ENCODE measurements at places on chromosomes 16 and 17.

DNA sequence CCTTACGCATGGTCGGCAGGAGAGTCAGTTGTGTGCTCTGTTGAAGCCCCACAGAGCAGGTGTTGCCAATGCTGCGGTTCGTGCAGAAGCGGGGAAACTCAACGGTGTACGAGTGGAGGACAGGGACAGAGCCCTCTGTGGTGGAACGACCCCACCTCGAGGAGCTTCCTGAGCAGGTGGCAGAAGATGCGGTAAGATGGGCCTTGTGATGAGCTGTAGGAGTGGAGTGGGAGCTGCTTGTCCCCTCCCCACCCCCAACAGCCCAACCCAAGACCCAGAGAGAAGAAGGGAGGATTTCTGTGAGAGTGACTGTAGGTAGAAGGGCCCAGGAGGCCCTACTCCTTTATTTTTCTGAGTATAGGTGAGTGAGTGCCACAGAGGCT lies 4.9 kb downstream of the CDK5RAP3 start:
- DNase-seq = no peak

DNA sequence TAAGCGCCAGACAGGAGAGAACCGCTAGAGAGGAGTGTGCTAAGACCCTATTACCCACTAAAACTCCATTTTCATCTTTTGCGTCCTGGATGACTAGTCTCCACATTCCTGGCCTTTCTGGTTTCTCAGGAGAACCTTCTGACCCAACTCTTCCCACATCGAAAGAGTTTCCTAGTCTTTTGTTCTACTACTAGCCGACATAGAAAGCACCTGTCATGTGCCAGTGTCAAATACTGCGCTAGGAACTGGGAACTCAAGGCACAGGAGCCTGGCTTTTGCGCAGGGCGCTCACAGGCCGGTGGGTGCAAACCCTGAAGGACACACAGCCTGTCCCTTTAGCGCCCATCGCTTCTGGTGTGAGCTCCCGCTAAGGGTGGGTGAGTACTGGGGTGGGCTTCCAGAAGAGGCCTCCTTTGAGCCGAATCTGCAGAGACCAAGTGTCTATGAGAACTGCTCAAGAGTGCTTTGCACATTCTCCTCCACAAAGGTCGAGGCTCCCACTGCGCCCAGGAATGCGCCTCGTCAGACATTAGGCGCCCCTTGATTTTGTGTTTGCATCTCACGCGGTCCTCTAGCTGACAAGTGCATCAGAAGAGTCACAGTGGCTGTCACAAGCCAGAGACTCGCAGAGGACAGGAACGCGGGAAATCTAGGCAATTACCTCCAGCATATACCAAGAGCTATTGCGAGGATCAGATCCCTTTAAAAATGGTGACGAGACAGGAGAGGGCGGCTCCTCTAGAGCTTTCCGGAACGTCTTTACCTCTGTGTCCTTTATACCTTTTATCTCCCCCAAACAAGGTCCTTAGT lies 2.0 kb upstream of the PSMB3 start:
- DNase-seq = no peak

GRCh38 chr17:81239714-81240555 lies 817 bp downstream of the NDUFAF8 start:
- no peak for DNase-seq

DNA sequence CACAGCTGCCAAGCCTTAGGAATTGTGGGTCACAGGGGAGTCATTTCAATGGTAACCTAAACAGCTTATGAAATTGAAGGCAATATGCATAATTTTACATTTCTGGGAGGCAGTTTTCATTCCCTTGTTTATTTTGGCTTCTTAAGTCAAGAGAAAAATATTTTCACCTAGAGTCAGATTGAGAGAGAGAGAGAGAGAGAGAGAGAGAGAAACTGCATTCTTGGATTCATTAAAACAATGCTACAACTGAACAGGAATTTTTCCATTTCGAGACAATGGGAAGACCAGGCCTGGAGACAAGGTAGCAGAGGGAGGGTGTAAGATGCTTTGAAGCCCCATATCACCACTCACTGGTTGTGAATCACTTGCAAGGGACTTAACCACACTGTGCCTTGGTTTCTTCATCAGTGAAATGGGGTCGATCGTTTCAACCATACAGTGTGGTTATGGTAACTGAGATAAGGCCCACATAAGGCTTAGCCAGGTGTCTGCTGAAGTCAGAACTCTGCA lies 224.7 kb upstream of the IRX3 start:
- DNase-seq = peak; percentile 22

- no peak for DNase-seq
Measured at GRCh38 chr17:7122381-7122780, 7.8 kb upstream of the ASGR2 start.

DNA sequence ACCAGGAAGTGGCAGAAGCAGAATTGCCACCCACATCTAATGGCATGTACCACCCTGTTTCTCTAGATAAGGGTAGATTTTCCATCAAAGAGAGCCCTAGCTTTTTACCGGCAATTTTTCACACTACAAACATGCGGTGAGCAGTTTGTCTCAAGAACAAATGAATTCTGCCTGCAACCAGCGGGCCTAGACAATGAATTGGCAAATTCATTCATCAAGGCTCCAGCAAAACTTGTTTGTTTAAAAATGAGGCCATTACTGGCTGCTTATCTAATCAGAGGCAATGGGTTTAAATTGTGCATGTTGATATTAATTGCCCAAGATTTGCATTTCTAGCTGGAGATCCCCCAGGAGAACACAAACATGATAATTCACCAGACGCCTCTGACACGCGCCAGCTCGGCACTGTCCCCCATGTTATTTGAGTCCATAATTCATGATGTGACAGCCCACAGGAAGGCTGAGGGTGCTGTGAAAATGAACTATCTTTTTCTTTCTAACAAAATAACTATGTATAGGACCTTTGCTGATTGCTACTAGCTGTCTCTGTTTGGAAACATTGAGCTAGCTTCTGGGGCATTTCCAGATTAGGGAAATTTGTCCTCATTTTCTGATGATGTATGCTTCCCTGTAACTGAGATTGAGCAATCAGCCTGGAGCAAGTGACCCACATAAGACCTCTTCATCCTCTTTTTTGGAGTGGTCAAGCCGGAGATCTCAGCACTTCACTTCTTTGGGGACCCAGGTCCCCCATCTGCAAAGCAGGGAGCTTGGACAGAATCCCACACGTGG lies 80.8 kb downstream of the CNGB1 start:
- peak; percentile 28 for DNase-seq

GRCh38 chr17:48970224-48970623 lies 1.8 kb upstream of the GIP start:
- DNase-seq = no peak

- DNase-seq = no peak
Measured at GRCh38 chr16:35102780-35103403, 1643.5 kb downstream of the TP53TG3F start.

- DNase-seq = no peak
Measured at GRCh38 chr17:68029512-68030215, 5.9 kb upstream of the KPNA2 start.

GRCh38 chr16:3038896-3039295 lies 2.2 kb upstream of the BICDL2 start:
- no peak for DNase-seq

GRCh38 chr17:31537565-31538011 lies 146.1 kb downstream of the RAB11FIP4 start:
- no peak for DNase-seq

GRCh38 chr17:41629826-41630670 lies 5.7 kb upstream of the KRT17 start:
- no peak for DNase-seq

- no peak for DNase-seq
Measured at GRCh38 chr17:1183171-1183873, 3.5 kb upstream of the ABR start.

- no peak for DNase-seq
Measured at GRCh38 chr16:13645601-13646245, 274.2 kb upstream of the ERCC4 start.

DNA sequence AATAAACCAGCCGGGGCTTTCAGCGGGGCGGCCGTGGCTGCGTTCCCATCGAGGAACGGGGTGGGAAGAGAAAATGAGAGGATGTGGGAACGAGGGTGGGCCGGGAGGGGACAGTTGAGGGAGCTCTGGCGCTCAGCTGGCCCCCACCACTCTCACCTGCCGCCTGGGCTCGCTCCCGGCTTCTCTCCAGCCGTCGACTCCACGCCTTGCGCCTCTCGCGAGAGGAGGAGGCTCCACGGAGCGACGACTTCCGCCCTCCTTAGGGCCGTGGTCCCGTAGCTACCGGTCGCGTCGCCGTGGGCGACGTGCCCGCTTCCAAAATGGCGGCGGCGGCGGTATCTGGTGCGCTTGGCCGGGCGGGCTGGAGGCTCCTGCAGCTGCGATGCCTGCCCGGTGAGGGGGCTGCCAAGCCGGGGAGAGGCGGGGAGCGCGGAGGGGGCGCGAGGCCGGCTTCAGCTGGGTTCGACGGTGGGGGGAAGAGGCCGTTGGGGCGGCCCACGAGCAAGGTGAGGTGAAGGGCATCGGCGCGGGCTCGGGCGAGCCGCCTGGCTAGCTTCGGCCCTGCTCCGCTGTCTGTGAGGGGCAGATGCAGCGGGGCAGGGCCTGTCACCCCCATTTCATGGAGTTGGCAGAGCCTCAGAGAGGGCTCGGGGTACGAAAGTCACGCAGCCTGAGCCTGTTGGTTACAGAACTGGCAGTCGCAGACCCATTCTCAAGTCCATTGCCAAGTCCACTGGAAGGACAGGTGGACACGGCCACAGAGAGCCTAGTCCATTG lies at the start of the genes CIAPIN1 and COQ9:
CIAPIN1 (minus strand) TSS at position 200 of the 777 bp plus-strand sequence. CDS start 6,457 bp downstream, outside the sequence.
COQ9 (plus strand) TSS at position 294 of the 777 bp plus-strand sequence; CDS start at position 321, 27 bp downstream.
- DNase-seq = peak; percentile 81

DNA sequence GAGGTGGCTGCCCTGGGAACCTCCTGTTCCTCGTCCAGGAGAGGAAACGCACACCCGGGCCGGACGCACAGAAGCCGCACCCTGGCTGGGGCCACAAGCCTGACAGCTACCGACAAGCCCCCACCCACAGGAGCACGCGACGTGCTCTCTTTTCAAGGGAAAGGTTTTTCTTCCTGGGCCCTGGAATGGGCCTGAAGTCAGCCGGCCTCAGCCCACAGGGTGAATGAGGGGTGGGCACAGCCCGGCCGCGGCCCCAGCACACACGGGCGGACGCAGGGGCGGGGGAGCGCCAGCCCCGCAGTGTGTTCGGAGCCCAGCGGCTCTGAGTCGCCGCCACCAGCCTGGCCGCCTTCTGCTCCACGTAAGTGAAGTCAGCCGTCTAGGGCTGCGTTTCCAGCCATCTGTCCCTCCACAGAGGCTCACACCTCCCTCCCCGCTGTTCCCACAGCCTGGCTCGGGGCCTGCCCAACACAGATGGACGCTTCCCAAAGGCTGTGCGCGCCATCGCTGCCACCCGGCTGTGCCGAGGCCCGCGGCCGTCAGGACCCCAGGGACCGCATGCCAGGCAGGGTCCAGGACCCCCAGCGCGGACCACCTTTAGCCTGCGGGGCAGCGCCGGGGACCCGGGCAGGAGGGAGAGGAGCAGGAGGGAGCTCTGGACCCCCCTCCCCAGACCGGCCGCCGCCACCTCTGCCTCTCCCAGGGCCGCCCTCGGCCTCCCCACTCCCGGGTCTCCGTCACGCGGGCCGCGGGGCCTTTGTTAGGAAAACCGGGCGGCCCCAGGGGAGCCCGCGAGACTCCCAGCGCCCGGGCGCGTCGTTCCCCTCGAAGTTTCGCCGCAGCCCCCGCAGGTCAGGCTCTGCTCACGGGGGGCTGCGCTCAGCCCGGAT lies 36.8 kb downstream of the CBFA2T3 start:
- no peak for DNase-seq

DNA sequence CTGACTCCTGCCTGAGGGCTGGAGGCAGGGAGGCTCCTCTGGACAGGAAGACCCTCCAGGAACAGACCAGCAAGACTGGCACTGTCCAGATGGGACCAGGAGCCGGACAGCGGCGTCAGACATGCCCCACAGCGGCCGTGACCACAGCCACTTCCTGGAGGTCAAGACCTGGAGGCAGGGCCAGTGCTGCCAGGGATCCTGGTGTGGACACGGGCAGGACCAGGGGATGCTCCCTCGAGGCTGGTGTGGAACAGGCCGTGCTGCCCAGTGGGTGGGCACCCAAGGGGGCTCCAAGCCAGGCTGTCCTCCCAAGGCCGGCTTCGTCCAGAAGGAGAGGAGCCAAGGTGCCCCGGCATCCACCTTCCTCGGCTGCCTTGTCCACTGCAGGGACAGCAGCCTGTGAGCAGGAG lies 4.5 kb upstream of the CCDC57 start:
- DNase-seq = no peak

GRCh38 chr17:9959377-9959981 lies 54.4 kb upstream of the RCVRN start:
- DNase-seq = peak; percentile 8

- no peak for DNase-seq
Measured at GRCh38 chr17:17766077-17766743, 70.6 kb downstream of the SREBF1 start.

DNA sequence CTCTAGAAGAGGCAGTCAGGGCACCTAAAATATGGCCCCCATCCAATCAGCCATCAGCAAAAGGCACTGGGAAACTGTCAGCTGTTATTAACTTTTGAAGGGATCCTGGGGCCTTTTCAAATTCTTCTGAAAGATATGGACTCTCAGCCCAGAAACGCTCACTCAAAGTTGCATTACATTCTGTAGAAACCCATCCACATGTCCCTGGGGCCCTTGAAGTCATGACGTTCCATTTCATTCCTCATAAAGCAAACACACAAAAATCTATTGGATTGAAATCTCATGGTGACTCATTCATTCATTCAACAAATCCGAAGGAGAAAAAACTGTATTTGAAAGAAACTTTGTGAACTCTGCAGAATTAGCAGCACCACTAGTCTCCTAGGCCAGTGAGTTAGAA lies 215.3 kb downstream of the C16orf95 start:
- no peak for DNase-seq

- DNase-seq = peak; percentile 5
Measured at GRCh38 chr17:8745586-8746500, 1.2 kb upstream of the CCDC42 start.

- DNase-seq = no peak
Measured at GRCh38 chr16:1899641-1900451, 18.4 kb downstream of the HS3ST6 start.

GRCh38 chr17:63232565-63233310 lies 213.4 kb downstream of the CYB561 start:
- no peak for DNase-seq

GRCh38 chr17:73423159-73423715 lies 111.4 kb upstream of the CDC42EP4 start:
- no peak for DNase-seq

- DNase-seq = peak; percentile 89
Measured at GRCh38 chr16:87383505-87384161, at the start of gene FBXO31. Gene FBXO31 (minus strand): TSS chr16:87383776. CDS start chr16:87383744, 32 bp downstream.

DNA sequence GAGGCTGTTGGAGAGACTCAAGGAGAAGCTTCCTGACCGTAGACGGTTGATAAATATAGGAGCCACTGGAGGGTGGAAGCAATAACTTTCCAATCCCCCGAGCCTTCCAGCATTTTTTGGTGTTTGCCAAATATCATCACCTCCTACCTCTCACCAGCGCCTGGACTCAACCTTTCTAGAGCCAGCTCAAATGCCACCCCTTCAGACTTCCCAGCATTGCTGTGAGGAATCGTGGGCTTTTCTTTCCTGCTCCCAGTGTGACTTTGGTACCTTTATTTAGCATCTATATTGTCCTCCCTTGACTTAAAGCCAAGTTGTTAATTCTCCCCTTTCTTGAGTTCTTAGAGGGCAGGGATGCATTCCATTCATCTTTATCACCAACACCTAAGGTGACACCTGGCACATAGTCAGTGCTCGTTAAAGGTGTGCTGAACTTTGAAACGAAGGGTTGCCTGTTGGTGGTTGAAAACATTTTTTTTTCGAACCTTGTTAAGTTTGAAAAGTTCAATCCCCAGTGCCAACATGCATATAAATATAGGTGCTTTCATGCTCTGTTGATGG lies 35.3 kb upstream of the CCR7 start:
- DNase-seq = no peak

GRCh38 chr17:79022507-79022991 lies 1.4 kb upstream of the C1QTNF1 start:
- DNase-seq = no peak

- DNase-seq = no peak
Measured at GRCh38 chr17:6205525-6205924, 135.3 kb downstream of the WSCD1 start.
